ENCODE measurements at places on chromosomes 3 and 15.

GRCh38 chr3:117558681-117559080 lies 849.1 kb downstream of the TUSC7 start:
- no peak for DNase-seq

DNA sequence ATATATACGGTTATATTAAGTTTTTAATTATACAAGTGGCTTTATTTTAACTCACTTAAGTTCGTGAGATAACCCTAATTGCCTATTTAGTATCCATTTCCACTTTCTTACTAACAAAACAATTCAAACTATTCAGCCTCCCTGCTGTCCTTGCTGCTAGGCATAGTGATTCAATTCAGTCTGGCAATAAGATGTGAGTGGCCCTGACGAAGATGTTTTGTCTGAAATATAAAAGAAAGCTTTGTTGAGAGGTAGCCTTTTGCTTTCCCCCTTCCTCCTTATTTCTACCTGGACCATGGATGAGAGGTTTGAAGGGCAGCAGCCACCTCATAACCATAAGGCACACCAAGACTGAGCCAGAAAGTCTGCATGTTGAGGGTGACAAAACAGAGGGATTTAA lies 89.3 kb upstream of the TRIM42 start:
- no peak for DNase-seq

GRCh38 chr3:194840661-194841514 lies 155.2 kb downstream of the FAM43A start:
- no peak for DNase-seq

DNA sequence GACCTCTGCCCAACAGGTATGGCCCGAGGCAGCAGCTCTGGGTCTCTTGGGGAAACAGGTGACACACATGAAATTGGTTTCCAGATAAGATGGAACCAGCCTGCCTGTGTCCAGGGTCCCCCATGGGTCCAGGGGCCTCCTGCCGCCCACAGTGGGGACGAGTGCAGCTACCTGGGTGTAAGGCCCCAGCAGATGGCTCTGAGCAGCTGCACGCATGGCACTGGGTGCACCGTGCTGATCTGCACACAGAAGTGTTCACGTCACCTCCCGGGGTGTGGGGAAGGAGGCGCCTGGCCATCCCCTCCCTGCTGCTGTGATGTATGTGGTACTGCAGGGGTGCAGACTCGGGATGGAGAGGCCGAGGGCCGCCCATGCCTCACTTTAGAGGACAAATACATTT lies 63.6 kb downstream of the NIPA2 start:
- DNase-seq: no peak

GRCh38 chr3:141332416-141332815 lies 35.9 kb upstream of the ZBTB38 start:
- no peak for DNase-seq

DNA sequence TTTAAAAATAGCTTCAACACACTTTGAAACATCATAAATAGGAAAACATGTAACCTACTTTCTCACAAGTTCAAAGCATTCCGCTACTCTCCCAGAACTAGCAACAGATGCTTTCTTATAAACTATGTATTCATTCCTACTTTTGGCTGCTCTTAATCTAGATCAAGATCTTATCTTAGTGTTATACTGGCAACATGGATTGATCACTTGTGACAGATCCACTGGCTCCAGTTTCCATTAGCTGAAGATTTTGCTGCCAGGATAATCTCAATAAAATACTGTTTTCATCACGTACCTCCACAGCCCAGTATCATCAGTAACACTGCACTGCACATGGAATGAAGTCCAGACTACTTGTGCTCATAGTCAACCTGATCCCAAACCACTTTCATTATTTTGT lies 491.7 kb upstream of the AGTR1 start:
- no peak for DNase-seq

DNA sequence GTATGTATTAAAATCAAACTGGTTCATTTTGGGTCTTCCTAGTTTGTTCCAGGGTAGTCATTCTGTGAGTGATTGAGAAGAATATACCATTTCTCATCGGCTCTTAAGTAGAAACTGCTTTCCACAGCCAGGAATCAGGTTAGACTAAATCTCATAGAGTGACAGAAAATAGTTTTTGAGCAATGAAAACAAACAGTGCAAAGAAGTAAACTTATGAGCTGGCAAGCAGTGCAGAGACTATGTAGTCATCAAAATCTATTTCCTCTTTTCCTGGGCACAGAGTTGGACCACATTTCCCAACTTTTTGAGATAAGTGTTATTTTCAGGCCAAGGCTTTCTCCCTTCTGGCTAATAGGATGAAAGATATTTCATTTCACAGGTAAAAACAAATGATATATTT lies 66.5 kb downstream of the UBE3A start:
- DNase-seq: no peak

DNA sequence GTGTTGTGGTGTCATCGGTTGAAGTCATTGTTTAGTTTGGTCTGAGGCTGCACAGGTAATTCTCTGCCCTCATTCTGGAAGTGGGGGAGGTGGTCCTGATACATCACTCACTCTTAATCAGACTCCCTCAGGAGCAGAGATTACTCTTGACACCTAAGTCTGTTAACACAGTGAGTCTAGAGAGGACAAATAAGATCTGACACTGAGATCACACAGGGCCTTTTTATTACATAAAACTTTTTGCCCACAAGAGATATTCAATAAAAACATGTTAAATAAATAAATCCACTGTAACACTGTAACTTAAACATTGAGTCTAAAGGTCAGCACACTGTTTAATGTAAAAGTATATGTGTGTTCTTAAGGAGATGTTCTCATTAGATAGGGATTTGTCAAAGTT lies 57.1 kb upstream of the MBNL1 start:
- no peak for DNase-seq

- no peak for DNase-seq
Measured at GRCh38 chr3:43796041-43796596, 105.4 kb downstream of the ABHD5 start.

DNA sequence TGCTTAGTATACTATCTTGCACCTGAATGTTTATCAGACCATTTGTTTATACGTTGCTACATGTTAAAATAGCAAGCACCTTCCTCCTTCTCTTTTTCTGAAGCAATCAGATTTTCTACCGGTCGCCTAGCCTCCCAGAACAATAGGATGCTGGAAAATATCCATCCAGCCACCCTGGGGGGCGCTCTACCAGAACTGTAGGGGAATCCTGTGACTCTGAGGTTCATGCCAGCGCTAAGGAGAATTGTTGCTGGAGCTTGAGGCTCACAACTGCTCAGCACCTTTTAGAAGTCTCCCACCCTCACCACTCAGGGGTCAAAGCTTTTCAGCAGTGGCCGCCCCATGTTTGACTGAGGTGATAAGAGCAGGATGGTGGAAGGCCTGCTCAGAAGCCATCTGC lies 27.5 kb downstream of the SQOR start:
- DNase-seq: no peak

DNA sequence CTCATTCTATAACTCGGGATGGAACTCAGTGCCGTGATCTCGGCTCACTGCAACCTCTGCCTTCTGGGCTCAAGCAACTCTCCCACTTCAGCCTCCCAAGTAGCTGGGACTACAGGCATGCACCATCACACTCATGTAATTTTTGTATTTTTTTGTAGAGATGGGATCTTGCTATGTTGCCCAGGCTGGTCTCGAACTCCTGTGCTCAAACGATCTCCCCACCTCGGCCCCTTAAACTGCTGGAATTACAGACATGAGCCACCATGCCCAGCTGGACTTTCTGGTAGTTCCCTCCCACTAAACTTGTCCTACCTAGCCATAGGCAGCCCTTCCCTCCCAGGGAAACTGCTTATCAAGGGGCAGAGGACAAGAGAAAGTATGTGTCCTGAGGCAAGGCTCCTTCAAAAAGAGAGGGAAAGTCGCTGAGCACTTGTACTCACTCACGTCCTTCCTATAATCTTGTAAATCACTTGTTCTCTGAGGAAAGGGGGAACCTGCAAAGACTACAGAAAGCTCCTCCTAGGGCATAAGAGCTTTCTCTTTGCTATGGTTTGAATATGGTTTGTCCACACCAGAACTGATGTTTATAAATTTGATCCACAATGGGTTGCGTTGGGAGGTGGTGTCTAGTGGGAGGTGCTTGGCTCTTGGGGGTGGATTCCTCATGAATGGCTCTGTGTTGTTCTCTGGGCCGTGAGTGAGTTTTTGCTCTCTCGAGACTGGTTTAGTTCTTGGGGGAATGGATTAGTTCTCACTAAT lies 13.6 kb upstream of the TBL1XR1 start:
- no peak for DNase-seq

DNA sequence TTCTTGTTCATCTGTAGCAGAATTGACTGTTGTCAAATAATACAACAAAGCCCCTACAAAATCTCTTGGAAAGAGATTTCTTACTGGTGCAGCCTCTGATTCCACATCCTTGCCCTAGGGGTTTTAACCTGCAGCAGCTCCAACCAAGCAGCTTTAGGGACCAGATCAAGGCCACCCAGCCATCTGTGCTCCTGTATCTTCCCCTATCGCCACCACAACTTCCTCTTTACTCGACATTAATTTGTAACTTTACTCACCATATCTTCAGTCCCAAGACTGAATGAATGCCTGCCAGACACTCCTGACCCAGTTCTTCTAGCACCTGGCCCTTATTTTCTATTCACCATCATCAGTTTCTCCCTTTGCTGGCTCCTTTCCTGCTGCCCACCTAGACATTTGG lies 156.6 kb upstream of the IL12A start:
- DNase-seq: no peak

- DNase-seq: no peak
Measured at GRCh38 chr3:36488077-36488789, 107.9 kb downstream of the STAC start.

DNA sequence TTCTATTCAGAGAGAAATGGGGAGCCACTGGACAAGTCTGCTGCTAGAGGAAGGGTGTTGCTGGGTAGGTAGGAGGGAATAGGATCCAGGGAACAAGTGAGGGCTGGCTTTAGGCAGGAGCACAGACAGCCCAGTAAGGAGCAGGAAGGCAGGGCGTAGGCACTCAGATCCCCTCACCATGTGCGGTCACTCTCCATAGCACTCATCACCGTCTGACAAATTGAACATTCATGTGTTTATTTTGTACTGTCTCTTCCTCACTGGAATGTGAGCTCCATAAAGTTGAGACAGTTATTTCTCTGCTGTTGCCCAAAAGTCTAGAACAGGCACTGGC lies 24.2 kb upstream of the LRRC34 start:
- no peak for DNase-seq

GRCh38 chr3:183260167-183260904 lies 7.3 kb downstream of the B3GNT5 start:
- DNase-seq: no peak

- no peak for DNase-seq
Measured at GRCh38 chr3:67463656-67464055, 190.8 kb downstream of the SUCLG2 start.

GRCh38 chr3:42503957-42504333 lies 1.5 kb downstream of the VIPR1 start:
- DNase-seq: no peak

DNA sequence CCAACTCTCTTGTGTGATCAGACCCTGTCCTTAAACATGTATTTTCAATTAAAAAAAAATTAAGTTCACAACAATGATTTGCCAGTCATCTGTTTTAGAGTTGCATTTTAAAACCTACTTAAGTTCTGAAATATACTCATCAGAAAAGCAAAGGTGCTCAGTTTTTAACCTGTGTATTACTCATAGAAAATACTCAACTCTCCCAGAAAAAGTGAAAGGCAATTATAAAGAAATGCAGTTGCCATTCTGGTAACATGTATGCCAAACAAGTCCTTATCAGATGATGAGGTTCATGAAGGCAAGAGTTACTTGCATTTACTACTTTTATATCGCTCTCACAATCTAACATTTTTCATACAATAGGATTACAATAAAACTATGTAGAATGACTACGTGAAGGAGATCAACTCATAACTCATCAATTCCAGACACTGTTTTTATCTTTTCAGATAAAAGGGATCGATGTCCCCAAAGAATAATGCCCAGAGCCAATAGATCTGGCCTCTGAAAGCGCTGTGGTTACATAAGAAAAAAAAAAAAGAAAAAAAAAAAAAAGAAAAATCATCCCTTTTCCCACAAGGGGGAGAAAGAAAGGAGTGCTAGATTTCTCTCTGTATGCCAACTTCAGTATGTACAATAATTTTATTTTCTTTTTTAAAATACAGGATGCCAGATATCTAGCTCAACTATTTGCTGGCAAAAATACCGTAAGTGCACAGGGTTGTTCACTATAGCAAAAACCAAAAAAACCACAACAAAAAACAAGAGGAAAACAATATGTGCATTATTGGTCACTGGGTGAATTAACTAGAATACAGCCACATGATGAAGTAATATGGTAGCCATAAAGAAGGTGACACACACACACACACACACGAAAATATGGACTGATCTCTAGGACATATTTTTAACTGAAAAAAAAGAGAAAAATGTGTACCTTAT lies 137.4 kb downstream of the NR1I2 start:
- DNase-seq: no peak

DNA sequence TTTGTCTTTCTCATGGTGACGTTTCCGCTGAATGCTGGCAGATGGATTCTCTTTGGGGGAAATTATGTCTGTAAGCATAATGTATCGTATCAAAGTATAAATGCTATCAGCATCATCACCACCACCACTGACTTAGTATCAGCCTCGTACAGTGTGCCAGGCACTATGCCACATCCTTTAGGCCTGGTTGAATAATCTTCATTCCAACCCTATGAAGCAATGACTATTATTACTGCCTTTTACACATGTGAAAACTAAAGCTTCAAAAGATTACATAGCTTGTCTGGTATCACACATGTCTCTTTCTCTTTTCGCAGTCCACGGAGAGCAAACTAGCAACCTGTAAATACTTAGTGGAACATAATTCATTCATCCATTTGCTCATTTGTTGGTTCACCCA lies 166.7 kb upstream of the PRICKLE2 start:
- DNase-seq: no peak

DNA sequence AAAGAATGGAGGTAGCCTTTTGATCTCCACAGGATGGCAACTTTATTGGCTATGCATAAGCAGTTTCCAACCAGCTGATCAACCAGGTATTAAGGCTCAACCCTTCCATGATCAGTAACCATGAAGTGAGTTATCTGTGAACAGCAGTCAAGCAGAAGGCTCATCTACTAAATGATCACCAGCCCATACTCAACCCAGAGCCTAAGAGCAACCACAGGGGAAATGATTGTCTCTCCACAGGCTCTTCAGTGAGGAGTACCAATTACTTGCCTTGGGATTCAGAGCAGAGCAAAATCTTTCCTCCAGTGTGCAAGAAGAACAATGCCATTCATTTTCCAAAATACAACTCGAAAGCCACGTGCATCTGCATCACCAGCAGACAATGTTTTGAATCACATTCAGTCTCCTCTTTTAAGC lies 754.8 kb downstream of the ROBO1 start:
- DNase-seq: no peak

DNA sequence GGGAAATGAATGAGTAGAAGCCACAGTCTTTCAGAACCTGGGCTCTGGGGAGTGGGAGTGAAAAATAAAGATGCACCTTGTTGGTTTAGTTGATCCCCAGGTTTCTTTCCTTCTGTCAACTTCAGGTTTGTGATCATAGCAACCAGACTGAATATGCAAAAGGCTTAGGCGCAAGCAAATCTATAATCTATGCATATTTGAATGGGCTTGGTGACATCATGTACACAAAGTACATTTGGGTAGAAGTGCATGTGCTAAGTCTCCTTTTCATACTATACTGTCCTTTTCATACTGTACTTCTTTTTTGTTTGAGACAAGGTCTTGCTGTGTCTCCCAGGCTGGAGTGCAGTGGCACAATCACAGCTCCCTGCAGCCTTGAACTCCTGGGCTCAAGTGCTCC lies 132.4 kb upstream of the C2CD4B start:
- no peak for DNase-seq

GRCh38 chr15:101177866-101178265 lies 74.0 kb downstream of the CHSY1 start:
- DNase-seq: no peak

Measured in activated CD4-positive, alpha-beta T cell treated with anti-CD3 and anti-CD28 coated beads for 1 hour (primary cell).